ENCODE measurements at places on chromosomes 7 and 10.

DNA sequence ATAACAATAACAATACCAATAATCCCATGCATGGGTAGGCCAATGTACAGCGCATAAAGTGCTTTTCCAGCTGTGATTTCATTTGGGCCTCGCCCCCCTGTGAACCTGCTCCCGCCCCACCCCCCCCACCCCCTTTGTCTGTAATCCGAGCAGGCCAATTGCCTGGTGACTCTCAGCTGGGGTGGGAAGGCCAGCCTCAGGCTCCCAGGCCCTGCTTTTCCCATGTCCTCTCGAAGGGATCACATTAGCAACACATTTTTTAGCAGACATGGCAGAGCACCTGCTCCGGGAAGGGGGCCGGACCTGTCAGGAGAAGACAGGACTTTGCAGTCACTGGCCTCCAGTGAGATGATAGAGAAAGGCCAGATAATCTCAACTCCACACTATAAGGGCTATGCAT lies 439.3 kb downstream of the RPS24 start:
- DNase-seq, result no peak

GRCh38 chr10:43885252-43885651 lies 236.6 kb upstream of the ZNF32 start:
- no peak for DNase-seq

DNA sequence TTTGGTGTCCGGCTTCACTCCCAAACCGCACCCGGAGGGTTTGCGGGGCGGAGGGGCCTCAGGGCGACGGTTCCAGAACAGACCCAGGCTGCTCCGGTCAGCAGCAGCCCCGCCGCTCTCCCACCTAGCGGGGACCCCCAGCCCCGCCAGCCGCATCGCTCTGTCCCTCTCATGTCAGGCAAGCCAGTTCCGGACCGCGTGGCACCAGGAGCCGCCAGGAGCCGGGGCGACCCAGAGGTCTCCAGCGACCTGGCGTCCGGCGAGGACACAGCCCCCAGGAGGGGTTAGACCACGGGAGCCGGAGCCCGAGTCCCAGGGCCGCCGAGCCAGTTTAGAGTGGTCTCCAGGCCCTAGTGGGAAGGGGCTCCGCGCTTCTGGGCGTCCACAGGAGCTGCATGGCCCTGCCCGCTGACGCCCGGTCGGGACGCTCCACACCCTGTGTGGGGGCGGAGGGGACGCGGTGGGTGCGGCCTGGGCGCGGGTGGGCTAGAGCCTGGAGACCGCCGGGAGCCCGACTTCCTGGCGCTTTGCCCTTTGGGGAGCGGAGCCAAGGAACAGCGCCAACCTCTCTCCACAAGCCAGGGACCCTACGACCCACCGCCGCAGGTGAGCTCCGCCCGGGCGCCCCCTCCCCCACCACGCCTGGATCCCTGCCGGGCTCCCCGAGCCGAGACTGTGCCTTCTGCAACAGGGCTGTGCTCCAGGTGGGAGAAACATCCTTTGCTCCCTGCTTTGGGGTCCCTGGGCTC lies 43.4 kb downstream of the ZNF117 start:
- DNase-seq, result no peak

DNA sequence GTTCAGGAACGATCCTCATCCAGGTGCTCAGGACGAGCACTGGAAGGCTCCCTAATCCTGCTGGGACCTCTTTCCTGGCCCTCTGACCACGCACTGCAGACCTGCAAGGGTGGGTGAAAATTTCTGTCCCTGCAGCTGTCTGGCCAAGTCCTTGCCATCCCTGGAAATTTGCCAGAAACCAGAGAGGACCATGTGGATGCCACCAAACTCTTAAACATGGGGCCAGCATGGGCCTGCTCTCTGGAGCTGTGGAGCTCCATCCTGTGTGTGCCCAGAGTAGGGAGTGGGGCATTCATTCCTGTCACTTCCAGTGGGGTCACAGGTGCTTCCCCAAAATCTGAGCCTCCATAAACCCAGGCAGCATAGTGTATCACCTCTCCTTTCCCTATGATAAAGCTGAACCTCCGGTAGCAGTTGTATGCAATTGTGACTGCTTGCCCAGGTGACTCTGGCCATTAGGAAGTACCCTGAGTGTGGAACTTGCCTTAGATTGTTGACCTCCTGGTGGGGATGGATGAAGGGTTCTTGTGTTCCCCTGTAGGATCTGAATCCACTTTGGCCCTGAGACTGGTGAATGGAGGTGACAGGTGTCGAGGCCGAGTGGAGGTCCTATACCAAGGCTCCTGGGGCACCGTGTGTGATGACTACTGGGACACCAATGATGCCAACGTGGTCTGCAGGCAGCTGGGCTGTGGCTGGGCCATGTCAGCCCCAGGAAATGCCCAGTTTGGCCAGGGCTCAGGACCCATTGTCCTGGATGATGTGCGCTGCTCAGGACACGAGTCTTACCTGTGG lies 57.1 kb downstream of the DMBT1 start:
- no peak for DNase-seq

DNA sequence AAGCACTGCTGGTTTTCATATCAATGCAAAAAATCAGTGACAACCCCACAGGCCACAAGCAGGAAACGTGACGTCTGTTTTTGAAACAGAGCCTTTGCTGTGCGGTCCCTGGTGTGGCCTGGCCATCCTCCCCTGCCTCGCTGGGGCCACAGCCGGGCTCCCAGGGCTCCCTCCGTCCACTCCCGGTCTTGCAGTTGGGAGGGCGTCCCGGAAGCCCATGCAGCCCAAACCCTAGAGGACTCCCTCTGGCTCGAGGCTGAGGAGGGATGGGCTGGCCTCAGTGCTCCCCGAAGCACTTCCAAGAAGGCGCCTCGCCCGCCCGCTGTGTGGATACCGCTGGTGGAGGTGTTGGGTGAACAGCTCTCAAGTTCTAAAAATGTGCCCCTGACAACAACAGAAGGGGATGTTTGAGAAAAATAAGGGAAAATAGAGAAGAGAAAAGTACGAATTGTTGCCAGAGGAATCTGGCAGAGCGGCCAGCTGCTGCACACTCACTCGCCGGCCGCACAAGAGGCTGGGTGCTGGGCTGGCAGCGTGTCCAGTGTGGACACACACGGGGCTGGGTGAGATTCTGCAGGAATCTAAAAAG lies 73.5 kb downstream of the ZRANB1 start:
- DNase-seq, result no peak

GRCh38 chr7:19290968-19291367 lies 145.7 kb upstream of the FERD3L start:
- DNase-seq, result no peak

DNA sequence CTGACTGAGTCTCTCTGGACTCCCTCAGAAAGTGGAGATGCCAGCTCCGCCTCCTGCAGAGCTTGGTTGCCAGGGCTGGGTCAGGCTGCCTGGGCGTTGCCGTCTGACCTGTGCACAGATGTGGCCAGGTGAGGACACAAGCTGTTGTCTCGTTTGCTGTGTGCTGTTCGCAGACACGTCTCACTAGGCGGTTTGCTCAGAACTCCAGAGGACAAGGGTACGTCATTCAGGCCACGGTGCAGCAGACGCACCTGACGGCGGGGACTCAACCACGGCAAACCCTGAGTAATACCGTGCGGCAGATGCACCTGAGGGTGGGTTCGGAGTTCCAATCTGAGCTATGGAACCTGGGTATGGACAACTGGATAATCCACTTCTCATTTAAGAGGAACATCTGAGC lies 11.7 kb downstream of the GPER1 start:
- no peak for DNase-seq

DNA sequence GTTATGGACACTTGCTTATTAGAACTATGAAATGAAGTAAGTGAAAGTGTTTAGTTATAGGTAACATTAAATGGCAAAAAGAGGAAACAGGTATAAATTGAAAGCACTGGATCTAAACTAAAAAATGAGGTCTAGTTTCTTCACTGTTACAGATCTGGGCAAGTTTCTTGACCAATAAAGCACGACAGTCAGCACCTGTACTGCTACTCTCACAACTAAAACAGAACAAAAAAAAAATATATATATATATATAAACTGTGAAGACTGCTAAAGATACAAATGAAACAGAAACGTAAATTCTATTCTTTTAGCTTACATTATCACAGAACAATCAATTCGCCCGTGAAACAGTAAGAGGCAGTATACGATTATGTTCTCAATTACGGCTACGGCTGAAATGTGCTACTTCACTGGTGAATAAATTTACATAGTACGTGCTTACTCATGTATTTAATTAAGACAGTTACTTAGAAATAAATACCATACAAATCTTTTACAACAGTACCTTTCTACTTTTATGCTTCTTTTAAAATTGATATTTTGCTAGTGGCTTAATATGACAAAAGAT lies 4.2 kb downstream of the AHR start:
- no peak for DNase-seq

DNA sequence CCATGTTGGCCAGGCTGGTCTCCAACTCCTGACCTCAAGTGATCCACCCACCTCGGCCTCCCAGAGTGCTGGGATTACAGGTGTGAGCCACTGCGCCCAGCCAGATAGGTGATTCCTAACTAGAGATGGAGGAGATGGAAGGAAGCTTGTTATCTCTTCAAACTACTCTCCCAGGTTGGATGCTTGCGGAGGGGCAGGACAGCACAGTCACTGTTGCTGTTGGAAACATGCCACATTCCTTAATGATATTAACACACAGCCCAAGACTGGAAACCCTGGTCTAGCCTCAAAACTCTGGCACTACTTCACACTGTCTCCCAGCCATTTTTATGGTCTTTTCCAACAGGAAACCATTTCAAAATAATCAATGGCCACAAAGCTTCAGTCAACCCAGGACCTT lies 468.8 kb upstream of the NRP1 start:
- DNase-seq, result no peak

- no peak for DNase-seq
These were observed 202.9 kb downstream of the RPS24 start for GRCh38 chr10:78236416-78237015.

DNA sequence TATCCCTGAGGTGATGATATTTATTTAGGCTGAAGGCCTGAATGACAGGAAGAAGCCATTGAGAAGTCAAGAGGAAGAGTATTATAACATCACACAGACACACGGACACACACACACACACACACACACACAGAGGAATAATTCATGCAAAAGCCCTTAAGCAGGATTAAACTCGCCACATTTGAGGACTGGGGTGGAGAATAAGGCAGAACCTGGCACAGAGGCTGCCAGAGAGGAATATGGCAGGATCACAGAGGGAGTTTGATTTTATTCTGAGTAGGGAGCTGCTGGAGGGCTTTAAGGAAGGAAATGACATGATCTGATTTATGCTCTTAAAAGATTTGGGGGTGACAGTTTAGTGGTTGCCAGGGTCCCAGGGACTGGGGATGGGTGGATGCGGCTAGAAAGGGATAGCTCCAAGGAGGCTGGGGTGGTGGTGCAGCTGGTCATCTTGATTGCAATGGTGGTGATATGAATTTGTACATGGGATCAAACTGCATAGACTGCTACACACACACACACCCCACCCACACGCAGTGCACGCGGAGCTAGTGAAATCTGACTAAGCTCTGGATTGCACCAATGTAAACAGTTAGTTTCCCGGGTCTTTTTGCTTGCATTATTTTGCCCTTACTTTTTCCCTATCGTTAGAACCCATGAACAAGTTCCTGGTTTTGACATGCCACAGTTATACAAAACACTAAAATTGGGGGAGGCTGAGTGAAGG lies 11.2 kb downstream of the SMURF1 start:
- DNase-seq, result no peak

GRCh38 chr7:99094401-99094800 lies 49.5 kb downstream of the SMURF1 start:
- DNase-seq, result no peak

DNA sequence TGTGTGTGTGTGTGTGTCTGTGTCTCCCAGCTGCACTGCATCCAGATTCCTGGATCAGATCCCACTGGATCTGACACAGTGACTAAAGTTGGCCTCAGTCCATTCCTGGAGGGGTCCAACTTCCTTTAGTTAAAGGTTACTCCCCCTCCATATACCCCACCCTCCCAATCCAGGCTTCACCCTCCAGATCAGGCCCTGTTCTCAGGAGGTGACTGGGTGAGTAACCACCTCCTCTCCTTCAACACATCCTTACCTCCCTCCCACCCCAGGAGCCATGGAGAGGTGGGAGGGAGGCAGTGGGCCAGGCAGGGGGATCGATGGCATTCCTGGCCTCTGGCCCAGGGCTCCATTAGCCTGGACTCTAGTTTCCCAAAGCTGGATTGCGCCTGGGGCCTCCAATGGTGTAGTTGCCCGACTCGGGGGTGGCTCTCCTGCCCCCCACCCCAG lies 11.3 kb downstream of the KCNIP2 start:
- DNase-seq, result no peak

GRCh38 chr7:24133691-24134090 lies 150.3 kb upstream of the NPY start:
- no peak for DNase-seq

GRCh38 chr10:58842860-58843376 lies 330.2 kb downstream of the BICC1 start:
- no peak for DNase-seq

DNA sequence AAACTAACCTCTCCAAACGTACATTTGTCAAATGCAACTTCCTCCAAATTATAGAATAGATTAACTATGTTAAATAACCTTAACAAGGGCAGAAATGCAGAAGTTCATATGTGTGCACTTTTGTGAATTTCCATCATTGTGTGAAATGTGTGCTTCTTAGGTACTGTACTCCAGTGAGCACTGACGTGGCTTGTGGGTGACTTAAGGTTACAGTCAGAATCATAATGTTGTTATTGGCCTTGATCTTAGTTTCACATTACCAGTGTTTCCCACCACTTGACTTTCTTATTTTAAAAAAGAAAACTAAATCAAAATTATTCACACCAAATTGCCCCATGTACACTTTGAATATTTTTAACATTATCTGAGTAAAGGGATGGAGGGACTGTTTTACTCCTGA lies 155.1 kb upstream of the FZD8 start:
- DNase-seq, result no peak

DNA sequence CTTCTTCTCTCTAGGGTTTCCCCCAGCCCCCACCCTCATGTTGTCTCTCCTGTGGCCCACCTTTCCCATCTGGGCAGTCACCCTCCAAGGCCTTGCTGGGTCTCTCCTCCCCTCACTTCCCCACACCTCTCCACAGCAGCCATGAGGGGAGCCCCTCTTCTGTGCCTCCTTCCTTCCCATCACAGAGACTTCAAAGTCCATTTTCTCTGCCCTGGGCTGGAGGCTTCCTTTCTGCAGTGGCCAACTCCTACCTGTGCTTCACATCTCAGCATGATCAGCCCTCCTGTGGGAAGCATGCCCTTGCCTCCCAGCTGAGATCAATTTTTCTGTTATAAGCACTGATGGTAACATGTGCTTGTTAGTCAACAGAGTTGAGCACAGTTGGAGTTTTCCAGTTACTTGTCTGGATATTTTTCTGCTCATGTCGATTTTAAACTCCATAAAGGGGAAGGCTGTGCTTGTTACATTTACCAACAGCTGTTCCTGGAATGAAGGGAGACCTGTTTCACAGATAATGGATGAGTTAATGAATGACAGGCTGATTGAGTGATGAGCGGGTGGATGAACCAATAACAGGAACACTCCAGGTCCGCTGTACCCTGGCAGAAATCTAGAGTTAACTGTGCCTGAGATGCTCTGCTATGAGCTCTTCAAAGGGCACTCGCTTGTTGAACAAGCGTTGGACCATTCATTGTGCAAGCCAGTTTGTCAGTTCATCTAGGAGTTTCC lies 71.4 kb upstream of the PRSS58 start:
- DNase-seq, result no peak
